ENCODE measurements at places on chromosomes 2 and 18.

- DNase-seq, result no peak
These were observed 215.4 kb downstream of the AFF3 start for GRCh38 chr2:99926986-99927385.

DNA sequence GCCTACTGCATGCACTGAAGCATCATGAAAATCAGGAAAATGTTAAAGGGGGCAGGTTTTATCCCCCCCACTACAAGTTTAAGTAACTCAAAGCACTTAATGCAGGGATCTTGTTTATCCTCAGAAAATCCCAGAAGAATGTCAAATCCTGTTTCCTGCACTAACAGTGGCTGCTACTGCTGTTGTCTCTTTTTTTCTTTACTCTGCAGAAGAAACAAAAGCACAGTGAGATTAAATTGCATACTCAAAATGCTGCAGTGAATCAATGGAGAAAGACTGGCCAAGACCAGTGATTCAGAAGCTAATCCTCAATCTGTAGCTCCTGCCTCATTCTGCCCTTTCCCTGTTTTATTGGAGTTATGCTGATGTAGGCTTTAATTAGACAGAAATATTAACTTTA lies 332.3 kb upstream of the FIGN start:
- no peak for DNase-seq

GRCh38 chr2:136703214-136703613 lies 62.1 kb upstream of the THSD7B start:
- DNase-seq, result no peak

DNA sequence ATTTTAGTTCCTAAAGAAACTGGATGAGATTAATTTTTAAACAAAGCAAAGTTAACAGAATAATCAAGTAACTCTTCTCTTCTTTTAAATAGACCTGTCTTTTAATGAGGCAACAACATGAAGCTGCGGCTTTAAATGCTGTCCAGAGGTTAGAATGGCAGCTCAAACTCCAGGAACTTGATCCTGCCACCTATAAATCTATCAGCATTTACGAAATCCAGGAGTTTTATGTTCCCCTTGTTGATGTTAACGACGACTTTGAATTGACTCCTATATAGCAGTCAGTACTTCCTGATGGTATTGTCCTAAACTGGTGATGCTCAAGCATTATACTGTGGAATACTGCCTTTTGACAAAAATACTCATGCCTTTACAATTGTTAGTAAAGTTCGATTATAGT lies 53.7 kb upstream of the TWSG1 start:
- DNase-seq, result no peak

GRCh38 chr2:148971547-148971946 lies 67.0 kb upstream of the LYPD6B start:
- no peak for DNase-seq

GRCh38 chr2:86357392-86357963 lies 20.1 kb upstream of the REEP1 start:
- DNase-seq, result no peak

DNA sequence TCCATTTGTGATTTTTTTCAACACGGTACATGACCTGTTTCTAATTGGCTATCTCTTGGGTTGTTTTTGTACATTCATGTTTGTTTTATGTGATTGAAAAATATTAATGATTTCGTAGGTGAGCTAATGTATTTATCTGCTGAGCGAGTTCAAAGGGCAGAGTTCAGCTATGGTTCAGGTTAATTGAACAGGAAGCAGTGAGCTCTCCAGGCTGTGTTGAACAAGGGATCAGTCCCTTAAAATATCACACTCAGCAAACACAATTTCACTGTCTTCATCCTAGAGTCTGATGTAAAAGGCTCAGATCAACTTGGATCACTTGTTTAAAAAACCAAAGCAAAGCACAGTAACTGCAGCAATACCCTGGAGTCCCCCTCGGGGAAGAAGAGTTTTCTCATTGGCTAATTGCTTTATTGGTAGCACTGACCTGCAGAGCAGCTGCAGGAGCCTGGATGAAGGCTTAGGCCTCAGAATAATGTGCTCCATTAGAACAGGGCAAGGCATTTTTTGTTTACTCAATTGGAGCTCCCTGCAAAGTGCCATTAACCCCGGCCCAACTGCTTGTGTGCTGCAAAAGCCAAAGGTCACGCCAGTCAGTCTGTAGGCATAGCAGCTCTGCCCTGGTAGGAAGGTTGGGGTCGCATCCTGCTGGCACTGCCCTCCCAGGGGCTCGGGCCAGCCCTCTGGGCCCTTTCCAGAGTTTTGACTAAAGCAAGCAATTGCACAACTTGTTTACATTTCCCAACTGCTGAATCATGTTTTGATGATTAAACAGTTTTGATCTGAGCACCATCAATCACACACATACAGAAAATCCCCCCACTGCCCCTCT lies 10.5 kb downstream of the ONECUT2 start:
- no peak for DNase-seq

- DNase-seq, result no peak
These were observed 1645.9 kb upstream of the CELF4 start for GRCh38 chr18:39211461-39211860.

GRCh38 chr18:75475228-75475627 lies 47.7 kb upstream of the SMIM21 start:
- DNase-seq, result peak; percentile 51

- peak; percentile 73 for DNase-seq
These were observed 117.6 kb upstream of the KLF7 start for GRCh38 chr2:207283356-207283755.

- peak; percentile 10 for DNase-seq
These were observed 142.2 kb downstream of the SATB2 start for GRCh38 chr2:199315299-199316179.

GRCh38 chr2:234463626-234464290 lies 33.1 kb downstream of the ARL4C start:
- no peak for DNase-seq

- no peak for DNase-seq
These were observed 28.9 kb downstream of the ADNP2 start for GRCh38 chr18:80137976-80138375.

GRCh38 chr18:23340661-23341060 lies 112.4 kb upstream of the RIOK3 start:
- DNase-seq, result no peak

GRCh38 chr2:64457524-64457923 lies 3.6 kb downstream of the LGALSL start:
- DNase-seq, result no peak

DNA sequence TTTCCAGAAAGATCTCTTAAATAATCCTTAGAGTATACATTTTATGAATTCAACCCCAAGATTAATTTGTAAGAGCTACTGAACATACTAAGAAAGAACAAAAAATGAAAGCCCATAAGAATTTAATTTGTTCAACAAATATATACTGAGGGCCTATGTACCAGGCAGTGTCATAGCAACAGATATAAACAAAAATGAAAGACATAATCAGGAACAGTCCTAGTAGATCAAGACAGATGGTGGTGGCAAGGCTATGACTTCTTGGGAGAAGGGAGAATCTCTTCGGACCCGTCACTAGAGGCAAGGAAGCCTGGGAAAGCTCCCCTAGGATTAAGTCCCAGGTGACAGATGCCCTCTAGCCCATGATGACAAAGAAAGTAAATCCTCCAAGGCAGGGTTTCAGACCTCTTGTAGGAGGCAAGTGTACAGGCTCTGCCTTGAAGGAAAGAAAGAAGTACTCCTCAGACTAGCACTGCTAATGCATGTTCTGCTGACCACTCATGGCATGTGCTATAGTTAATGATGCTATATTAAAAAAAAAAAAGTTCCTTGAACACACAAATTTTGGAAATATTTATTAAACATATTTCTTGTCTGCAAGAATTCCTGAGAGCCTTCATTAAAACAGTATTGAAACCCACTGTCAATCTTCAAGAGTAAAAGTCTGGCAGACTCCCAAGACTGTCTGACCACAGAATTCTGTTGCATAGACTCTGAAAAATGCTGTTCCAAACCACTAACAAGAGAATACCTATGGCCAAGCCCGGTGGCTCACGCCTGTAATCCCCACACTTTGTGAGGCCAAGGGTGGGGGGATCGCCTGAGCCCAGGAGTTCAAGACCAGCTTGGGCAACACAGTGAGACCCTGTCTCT lies 31.5 kb downstream of the NOL10 start:
- no peak for DNase-seq

- no peak for DNase-seq
These were observed 39.4 kb downstream of the RBMS1 start for GRCh38 chr2:160454070-160454797.

- DNase-seq, result no peak
These were observed 335.1 kb downstream of the CYRIA start for GRCh38 chr2:16330571-16330970.

DNA sequence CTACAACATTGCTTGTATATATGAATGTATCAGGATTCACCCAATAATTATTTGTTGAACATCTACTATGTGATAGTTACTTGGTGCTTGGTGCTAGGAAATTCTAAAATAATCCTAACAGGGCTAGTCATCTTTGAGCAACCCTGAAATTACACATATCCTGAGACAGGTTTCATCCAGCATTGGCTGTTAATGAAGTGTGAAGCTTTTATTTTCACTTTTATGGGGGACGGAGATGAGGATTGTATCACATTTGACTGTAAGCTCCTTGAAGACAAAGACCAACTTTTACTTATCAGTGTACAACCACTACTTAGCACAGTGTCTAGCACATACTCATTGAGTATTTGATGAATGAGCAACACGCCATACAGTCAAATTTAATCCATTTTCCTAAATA lies 6.8 kb upstream of the GALM start:
- DNase-seq, result no peak

DNA sequence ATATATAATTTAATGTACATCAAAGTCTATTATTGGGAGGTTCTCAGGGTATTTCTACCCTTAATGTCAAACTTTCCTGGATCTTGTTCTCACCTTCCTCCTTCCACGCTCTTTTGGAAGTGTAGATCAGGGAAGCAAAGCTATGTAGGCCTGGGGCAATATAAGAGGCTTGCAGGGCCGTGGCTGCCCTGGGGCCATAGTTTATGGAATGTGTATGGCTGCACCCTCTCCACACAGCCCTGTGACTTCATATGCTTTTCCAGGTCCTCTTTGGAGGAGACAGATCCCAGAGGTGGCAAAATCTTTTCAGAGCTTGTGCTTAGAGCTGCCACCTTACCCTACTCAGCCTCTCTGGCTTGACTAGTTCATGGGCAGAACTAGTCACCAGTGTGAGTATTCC lies 82.9 kb downstream of the PLB1 start:
- no peak for DNase-seq

- DNase-seq, result no peak
These were observed 62.4 kb downstream of the PPP1R1C start for GRCh38 chr2:182048088-182048487.

DNA sequence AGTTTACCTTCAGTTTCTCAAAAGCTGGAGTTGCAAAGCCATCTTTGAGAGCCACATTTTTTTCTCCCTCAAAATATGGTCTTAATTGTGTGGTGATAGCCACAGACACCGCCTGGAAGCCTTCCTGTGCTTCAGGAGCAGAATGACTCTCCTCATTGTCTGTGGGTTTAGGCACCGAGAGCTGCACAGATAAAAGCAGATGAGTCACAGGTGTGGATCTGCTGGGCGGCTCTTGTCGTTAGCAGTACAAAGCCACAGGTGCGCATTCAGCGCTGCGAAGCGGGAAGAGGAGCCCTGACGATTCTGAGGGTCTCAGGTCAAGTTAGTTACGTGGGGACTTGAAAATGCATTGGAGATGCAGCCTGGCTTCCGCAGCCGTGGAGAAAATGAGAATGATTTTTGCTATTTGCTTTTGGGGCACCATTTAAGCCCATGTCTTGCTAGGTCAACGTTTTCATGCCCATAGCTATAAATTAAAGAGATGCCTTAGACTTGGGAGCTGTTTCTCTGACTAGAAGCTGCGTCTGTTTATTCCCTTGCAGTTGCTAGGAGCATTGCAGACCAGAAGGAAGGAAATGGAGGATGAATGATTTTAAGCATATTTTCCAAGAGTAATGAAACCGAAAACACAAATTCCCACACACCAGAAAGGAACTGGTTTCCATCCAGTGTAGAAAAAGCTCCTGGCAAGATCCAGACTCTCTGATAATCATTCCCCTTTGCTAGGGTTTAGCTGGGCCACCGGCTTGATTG lies 51.5 kb downstream of the KLHL29 start:
- DNase-seq, result no peak

DNA sequence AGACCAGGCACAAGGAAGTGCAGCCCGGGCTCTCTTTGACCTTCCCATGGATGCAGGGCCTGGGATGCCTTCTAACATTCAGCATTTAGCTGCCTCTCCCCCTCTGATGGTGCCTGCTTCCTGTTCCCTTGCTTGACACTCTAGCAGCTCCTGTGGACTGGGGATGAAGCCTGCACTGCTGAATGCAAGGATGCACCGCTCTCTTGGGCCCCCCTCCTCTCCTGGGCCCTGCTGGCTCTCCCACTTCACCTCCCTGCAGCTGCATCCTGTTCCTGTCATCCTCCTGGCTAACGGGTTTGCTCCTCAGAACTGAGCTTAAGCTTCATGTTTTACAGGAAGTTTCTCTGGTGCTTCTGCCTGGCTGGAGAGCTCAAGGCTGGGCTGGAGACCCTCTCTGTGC lies 254.1 kb downstream of the TSN start:
- DNase-seq, result no peak

GRCh38 chr2:62440281-62440946 lies 65.6 kb downstream of the TMEM17 start:
- no peak for DNase-seq

DNA sequence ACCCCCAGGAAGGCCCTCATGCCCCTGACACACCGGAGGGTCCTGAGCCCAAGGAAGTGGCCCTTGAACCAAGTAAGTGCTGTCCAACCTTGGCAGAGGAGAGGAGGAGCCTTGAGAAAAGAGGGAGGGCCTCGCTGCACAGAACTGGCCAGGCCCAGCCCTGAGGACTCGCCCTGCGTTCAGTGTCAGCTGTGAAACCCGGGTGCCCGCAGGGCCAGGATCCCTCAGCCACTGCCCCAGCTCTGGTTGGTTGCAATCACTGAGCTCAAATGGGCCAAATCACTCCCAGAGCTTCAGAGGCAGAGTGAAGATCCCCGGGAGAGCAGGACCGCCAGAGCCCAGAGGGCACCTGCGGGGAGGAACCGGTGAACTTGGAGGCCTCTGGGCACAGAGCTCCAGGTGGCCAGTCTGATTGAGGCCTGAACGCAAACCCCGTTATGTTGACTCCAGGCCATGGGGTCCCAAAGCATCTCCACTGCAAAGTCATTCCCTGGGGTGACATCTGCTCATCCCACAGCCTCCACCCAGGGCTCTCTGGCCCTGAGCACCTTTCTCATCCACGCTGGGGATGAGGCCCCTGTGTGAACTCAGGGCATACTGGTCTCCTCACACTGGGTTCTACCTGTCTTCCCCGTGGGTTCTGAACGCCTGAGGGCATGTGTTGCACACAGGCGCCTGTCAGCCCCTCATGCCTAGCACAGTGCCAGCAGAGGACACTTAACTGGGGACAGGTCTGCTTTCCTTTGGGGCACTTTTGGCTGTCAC lies 11.9 kb downstream of the GBX2 start:
- DNase-seq, result no peak

- DNase-seq, result no peak
These were observed at the start of gene L3MBTL4 for GRCh38 chr18:6414723-6415417. TSS of gene L3MBTL4 (minus strand) at chr18:6414911. CDS start at chr18:6311625, 103,286 bp downstream.

- peak; percentile 19 for DNase-seq
These were observed 755 bp upstream of the ATP9B start for GRCh38 chr18:79068341-79068936.

DNA sequence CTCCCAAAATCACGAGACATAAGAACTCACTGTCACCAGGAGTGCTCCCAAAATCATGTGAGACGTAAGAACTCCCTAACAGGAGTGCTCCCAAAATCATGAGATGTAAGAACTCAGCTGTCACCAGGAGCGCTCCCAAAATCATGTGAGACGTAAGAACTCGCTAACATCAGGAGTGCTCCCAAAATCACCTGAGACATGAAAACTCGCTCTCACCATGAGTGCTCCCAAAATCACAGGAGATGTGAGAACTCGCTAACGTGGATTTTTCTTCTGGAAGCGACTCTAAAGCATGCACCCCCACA lies 53.1 kb downstream of the CTDP1 start:
- DNase-seq, result no peak
